Activated CD4-positive, alpha-beta T cell treated with anti-CD3 and anti-CD28 coated beads for 36 hours (primary cell): ENCODE measurements at places on chromosomes 2 and 18. TPM values are rescaled to one million over a fixed set of nuclear protein-coding genes. Genes with fewer than 3 reads are reported as not detected.

Gene NDC80
- total RNA-seq, result 88.5 TPM

Gene EML6
- 0.30 TPM for total RNA-seq

Gene CAD
- total RNA-seq, result 107 TPM

Gene MAPK4
- total RNA-seq, result not detected

Gene CPO
- not detected for total RNA-seq

Gene FBXO48
- total RNA-seq, result 2.4 TPM

Gene SERPINB3
- not detected for total RNA-seq

Gene ELOA2
- total RNA-seq, result not detected

DNA sequence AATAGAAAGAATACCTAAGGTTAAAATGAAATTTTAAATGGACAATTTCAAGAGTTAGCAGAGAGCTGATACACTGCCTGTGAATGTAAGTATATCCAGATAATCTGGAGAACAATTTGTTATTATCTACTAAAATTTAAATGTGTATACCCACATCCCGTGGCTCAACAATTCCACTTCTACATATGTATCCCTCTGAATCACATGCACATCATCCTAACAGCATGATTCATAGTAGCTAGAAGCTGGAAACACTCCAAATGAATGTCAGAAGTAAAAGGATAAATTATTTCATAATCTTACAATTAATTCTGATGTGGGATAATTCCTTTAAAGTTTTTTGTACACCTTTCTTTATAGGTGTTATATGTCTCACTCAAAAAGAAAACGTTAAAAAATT lies 87.9 kb downstream of the CNTNAP5 start:
- H3K36me3 ChIP-seq, result no peaks in the 10 kb centered on the region
- H3K4me1 ChIP-seq, result no peaks in the 10 kb centered on the region
- no peaks in the 10 kb centered on the region for H3K27me3 ChIP-seq
- no peak overlapping the region for H3K27ac ChIP-seq
- H3K4me3 ChIP-seq, result no peak overlapping the region

GRCh38 chr2:152062125-152063091 lies 36.4 kb downstream of the CACNB4 start:
- H3K27me3 ChIP-seq, result peaks cover 11% of the 10 kb centered on the region
- H3K36me3 ChIP-seq, result no peaks in the 10 kb centered on the region
- H3K27ac ChIP-seq, result no peak overlapping the region
- no peaks in the 10 kb centered on the region for H3K4me1 ChIP-seq
- H3K4me3 ChIP-seq, result no peak overlapping the region

DNA sequence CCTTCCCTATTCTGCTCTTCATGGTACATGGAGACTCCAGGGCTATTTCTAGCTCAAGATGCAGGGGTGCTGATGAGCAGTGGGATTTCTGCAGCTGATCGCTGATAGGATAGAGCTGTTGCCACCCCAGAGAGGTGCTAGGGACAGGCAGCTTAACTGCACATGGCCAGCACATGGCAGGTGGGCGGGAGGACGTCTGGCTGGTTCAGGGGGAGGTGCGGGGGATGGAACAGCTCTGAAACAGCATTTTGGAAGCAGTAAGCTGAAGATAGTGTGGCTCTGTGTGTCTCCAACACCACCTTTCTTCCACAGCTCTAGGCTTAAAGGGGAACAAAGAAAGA lies 151.9 kb upstream of the PELI1 start:
- H3K27me3 ChIP-seq, result peaks cover 4% of the 10 kb centered on the region
- no peaks in the 10 kb centered on the region for H3K36me3 ChIP-seq
- H3K4me1 ChIP-seq, result peaks cover 20% of the 10 kb centered on the region
- H3K4me3 ChIP-seq, result no peak overlapping the region
- no peak overlapping the region for H3K27ac ChIP-seq

DNA sequence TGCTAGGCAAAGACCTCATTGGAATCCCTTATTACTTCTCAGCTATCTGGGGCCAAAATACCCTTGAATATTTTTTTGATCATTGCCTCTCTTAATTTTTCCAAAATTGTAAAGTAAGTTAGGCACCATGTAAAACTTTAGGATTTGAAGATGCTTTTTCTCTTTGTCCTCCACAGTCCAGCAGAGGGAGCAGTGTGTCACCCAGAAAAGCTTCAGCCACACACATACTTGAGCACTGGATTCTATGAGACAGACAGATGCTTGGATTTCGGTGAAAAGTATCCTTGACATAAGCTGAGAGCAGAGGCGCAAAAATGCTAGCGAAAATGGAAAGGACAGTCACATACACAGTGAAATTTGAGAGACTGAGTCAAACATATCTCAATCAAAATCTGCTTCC lies 74.7 kb upstream of the KCNJ3 start:
- H3K4me3 ChIP-seq, result no peak overlapping the region
- peak; percentile 20 for DNase-seq
- H3K27me3 ChIP-seq, result peaks cover 2% of the 10 kb centered on the region
- H3K27ac ChIP-seq, result no peak overlapping the region
- no peaks in the 10 kb centered on the region for H3K36me3 ChIP-seq

- H3K4me3 ChIP-seq, result no peak overlapping the region
- no peaks in the 10 kb centered on the region for H3K27me3 ChIP-seq
- no peak overlapping the region for H3K27ac ChIP-seq
- H3K4me1 ChIP-seq, result peaks cover 20% of the 10 kb centered on the region
Observed at GRCh38 chr18:13256444-13257305, 38.1 kb downstream of the LDLRAD4 start.

DNA sequence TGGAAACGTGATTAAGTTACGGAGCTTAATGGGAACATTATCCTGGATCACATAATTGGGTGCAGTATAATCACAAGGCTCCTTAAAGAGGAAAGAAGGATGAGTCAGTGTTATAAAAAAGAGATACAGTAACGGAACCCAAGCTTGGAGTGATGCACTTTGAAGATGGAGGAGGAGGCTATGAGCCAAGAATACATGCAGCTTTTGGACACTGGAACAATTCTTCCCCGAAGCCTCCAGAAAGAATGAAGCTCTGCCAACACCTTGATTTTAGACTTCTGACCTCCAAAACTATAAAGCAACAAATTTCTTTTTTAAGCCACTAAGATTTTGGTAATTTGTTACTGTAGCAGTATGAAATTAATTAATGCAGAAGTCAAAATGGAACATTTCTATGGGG lies 85.1 kb downstream of the CDH7 start:
- no peak overlapping the region for H3K27ac ChIP-seq
- no peak overlapping the region for H3K4me3 ChIP-seq
- no peaks in the 10 kb centered on the region for H3K4me1 ChIP-seq
- no peak for DNase-seq

DNA sequence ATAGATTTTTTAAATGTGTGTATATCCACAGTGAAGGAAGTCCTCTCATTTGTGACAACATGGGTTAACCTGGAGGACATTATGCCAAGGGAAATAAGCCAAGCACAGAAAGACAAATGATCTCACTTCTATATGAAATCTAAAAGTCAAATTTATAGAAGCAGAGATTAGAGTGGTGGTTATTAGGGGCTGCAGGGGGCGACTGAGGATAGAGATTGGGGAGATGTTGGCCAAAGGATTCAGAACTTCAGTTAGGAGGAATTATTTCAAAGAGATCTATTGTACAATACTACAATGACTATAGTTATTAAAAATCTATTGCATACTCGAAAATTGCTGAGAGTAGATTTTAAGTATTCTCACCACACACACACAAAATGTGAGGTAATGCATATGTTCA lies 252.4 kb upstream of the SLC39A10 start:
- peak; percentile 22 for DNase-seq
- H3K4me3 ChIP-seq, result no peak overlapping the region
- peaks cover 4% of the 10 kb centered on the region for H3K4me1 ChIP-seq
- H3K36me3 ChIP-seq, result no peaks in the 10 kb centered on the region
- H3K27me3 ChIP-seq, result no peaks in the 10 kb centered on the region

DNA sequence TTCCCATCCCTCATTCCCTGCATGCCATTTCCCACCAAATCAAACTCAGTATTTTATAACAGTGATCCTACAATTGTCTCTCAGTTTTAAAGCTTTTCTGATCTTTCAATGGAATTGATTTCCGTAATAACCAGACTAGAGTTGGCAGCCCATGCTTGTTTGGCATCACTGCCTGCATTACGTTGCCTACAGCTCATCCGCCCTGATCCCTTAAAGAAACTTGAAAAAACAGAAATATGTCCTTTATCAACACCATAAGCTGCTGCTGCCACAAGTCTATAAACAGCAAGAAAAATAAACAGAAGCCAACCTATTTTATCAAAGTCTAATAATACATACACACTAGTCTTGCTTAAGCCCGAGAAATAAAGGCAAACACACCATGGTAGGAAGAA lies 331.0 kb downstream of the METTL4 start:
- no peaks in the 10 kb centered on the region for H3K36me3 ChIP-seq
- no peak for DNase-seq
- H3K4me1 ChIP-seq, result no peaks in the 10 kb centered on the region
- no peak overlapping the region for H3K4me3 ChIP-seq
- no peak overlapping the region for H3K27ac ChIP-seq

DNA sequence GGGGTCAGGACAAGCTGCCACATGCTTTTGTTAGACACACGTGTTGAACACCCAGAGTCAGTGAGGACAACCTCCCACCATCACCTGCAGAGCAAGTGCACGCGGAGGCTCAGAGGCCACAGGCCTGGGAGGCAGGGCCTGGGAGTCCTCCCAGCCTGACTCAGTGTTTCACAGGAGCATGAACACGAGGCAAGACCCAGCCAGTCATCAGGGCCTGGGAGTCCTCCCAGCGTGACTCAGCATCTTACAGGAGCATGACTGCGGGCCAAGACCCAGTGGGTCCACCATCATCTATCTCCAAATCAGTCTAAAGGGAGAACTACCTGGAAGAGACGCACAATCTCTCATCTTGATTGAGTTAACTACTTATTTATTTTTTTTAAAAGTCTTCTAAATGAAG lies 112.6 kb upstream of the PXDN start:
- no peaks in the 10 kb centered on the region for H3K36me3 ChIP-seq
- no peak for DNase-seq
- no peak overlapping the region for H3K4me3 ChIP-seq
- no peaks in the 10 kb centered on the region for H3K4me1 ChIP-seq
- peaks cover 29% of the 10 kb centered on the region for H3K27me3 ChIP-seq

DNA sequence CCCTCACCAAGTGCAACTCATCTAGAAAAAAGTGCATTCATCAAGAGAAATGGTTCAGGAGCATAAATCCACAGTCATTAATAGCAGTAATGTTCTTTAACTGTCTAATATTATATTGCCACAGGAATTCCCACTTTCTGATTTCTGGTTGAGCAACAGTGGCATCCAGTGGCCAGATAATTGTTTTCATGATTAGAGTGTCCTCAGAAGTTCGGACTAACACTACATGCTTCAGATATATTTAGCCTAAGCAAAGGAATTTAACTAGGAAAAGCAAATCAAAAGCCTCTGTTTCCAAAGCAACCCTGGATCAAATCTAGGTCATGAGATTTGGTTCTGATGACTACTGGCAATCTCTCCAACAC lies 9.8 kb upstream of the ERBB4 start:
- no peaks in the 10 kb centered on the region for H3K4me1 ChIP-seq
- H3K27me3 ChIP-seq, result peaks cover 2% of the 10 kb centered on the region
- H3K36me3 ChIP-seq, result no peaks in the 10 kb centered on the region
- H3K27ac ChIP-seq, result no peak overlapping the region

- no peaks in the 10 kb centered on the region for H3K36me3 ChIP-seq
- peaks cover 2% of the 10 kb centered on the region for H3K27me3 ChIP-seq
- no peak for DNase-seq
- no peak overlapping the region for H3K4me3 ChIP-seq
- no peaks in the 10 kb centered on the region for H3K4me1 ChIP-seq
Observed at GRCh38 chr2:133836691-133837345, 268.6 kb upstream of the NCKAP5 start.

DNA sequence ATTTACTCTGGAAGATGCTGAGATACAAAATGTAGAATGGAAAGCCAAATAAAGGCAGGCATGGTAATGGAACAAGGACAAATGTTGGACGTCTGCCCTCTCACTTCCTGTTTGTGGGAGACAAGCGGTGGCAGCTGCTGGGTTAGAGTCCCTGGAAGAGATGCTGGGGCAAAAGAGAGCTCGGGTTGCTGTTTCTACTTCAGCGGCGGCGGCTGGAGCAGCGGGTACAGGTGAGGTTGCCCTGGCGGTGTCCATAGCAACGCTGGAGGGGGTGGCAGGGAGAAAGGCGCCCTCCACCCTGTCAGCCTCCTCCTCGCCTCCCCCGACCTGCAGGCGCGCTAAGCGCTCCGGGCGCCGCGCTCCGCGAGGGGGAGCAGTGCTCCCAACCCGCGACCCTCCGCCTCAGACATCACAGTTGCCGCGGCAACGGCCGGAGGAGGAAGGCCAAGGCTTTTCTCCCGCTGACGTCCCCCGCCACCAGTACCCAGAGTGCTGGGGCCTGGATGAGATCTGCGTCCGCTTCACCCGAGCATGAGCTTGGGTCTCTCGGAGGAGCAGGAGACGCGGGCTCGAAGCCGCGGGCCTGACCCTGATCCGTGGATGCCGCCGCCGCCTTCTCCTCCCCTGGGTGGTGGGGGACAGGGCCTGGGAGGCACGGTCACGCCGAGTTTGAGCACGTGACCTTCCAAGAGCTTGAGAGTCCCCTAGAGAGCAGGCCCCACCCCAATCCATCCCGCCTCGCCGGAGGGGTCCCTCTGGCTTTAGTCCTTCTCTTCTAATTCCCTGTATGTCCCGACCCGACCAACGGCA lies 65.6 kb downstream of the NOL4 start:
- peak; percentile 8 for DNase-seq
- no peaks in the 10 kb centered on the region for H3K36me3 ChIP-seq
- H3K27ac ChIP-seq, result no peak overlapping the region
- no peaks in the 10 kb centered on the region for H3K4me1 ChIP-seq
- peaks cover 22% of the 10 kb centered on the region for H3K27me3 ChIP-seq

- H3K36me3 ChIP-seq, result no peaks in the 10 kb centered on the region
- DNase-seq, result no peak
- H3K27ac ChIP-seq, result no peak overlapping the region
- H3K4me1 ChIP-seq, result peaks cover 2% of the 10 kb centered on the region
Observed at GRCh38 chr2:58466804-58467203, 225.7 kb upstream of the FANCL start.

GRCh38 chr2:108945969-108946368 lies 43.1 kb downstream of the EDAR start:
- DNase-seq, result no peak
- no peaks in the 10 kb centered on the region for H3K27me3 ChIP-seq
- H3K4me1 ChIP-seq, result peaks cover 6% of the 10 kb centered on the region
- H3K36me3 ChIP-seq, result peaks cover 25% of the 10 kb centered on the region
- no peak overlapping the region for H3K4me3 ChIP-seq

GRCh38 chr2:25377822-25378421 lies 36.2 kb upstream of the DNMT3A start:
- H3K27me3 ChIP-seq, result no peaks in the 10 kb centered on the region
- peak; percentile 7 for DNase-seq
- peak overlapping the region; percentile 69 for H3K4me3 ChIP-seq

- H3K4me1 ChIP-seq, result peaks cover 5% of the 10 kb centered on the region
- peak overlapping the region; percentile 11 for H3K4me3 ChIP-seq
- H3K27ac ChIP-seq, result no peak overlapping the region
Observed at GRCh38 chr2:170408461-170409163, 230.7 kb downstream of the MYO3B start.

GRCh38 chr18:11851146-11851805 lies at the start of gene CHMP1B:
CHMP1B (plus strand) TSS chr18:11851413; CDS start chr18:11851512, 99 bp downstream.
- H3K4me3 ChIP-seq, result peak within 1 kb of the TSS; percentile 91
- peaks cover 7% of the 10 kb centered on the region for H3K36me3 ChIP-seq
- H3K27ac ChIP-seq, result peak within 1 kb of the TSS; percentile 99
- peaks cover 25% of the 10 kb centered on the region for H3K4me1 ChIP-seq
